ENCODE measurements at places on chromosomes 7 and 10.

DNA sequence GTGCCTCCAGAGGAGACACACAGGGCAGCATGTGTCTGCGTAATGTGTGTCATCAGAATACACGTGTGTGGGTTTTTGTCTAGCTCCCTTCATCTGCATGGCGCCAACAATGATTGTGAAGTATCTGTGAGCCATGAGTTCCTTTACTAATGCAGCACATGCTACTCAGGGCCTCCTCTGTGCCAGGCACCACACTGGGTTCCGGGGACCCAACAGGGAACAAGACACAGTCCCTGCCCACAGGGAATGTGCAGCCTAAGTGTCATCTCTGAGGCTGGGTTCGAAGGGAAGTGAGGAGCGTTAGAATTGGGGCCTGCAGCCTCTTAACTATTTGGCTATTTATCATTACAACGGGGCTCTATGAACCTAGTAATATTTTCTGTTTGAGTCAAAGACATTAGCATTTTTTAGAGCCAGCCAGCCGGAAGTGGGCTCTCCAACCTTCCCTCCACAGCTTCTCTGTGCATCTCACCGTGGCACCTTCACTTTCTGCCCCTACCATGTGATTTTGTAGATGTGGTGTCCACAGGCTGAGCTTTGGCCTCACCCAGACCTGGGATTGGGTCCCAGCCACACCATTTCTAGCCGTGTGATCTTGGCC lies 43.9 kb upstream of the SRGN start:
- DNase-seq, result no peak

DNA sequence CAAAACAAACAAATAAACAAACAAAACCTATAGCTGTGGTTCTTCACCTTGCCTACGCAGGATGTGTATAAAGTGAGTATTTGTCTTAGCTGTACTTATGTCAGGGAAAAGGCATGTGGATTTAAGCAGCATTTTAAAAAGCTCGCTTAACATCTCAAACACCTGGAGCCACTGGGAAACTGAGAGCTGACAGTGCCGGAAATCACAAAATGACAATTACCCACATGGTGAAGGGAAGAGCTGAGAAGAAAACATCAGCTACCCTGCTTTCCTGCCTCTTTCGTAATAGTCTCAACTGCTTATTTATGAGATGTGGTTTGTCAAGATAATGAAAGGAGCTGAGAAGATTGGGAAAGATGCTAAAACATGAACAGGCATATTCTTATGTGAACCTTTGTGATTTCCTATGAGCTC lies 31.1 kb upstream of the MSMB start:
- DNase-seq, result no peak

GRCh38 chr7:81527651-81528050 lies 242.2 kb downstream of the HGF start:
- no peak for DNase-seq

DNA sequence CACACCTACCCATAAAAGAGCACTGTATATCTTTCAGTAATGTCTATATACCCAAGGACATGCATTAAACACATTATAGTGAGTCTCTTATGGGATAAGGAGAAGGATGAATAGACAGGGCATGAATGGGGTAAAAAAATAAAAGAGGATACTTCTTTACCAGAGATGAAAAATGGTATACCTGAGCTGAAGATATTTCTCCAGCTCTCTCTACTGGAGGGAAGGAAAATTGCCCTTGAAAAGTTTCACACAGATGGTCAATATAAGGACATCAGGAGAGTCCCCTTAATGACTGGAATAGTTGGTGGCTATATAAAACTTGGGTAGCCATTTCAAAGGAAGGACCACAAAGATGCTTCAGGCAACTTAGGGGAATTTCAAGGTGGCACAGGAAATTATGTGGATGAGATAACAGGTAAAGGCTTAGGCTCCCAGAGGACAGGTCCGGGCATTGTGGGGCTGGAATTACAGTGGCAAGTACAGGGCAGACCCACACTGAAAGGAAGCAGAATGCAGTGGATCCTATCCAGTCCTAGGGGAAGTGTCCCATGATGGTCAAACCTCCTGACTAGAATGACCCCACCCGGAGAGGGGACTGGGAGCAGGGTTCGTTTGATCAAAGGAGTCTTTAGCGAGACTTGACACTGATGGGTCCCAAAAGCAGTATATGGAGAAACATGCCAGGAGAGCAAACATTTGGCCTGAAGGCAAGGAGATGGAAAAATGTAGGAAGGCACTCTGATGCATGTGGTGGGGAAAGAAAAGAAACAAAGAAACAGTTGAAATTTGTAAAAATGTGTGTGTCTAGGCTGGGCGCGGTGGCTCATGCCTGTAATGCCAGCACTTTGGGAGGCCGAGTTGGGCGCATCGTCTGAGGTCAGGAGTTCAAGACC lies 35.6 kb downstream of the PLAU start:
- no peak for DNase-seq

GRCh38 chr7:134771889-134772288 lies 7.5 kb upstream of the CALD1 start:
- DNase-seq, result no peak

DNA sequence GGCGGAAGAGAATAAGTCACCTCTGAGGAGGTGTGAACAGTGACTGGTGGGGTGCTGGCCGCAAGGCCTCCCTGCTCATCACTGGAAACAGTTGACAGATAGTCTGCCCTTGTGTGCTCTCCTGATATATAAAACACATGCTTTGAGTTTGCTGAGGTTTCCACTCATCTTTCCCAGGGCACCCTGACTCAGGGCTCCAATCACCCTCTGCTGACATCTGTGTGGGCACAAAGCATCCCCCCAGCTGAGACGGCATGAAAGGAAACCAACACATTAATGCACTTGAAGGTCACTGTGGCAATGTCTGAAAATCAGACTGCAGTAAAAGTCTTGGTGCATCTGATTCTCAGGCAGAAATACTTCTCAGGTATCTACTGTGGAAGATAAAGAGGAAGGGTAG lies 49.8 kb downstream of the EPDR1 start:
- DNase-seq, result no peak

DNA sequence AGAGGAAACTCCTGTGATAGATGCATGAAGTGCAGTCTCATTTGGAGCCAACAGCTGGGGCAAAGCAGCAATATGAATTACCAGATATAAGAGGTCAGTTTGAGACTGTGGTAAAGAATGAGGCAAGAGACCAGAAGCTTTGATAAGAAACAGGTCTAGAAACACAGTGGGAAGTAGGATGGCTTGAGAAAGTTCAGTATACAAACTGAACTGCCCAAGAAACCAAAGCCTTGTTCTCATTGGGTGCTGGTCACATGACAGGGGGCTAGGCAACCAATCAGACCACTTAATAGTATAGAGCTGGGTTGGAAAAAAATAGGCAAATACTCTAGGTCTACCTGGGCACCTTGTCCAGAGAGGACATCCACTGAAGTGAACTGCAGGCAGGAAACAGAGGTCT lies 46.2 kb upstream of the PLCE1 start:
- no peak for DNase-seq

GRCh38 chr10:119368991-119369869 lies 161.9 kb downstream of the GRK5 start:
- DNase-seq, result no peak

- DNase-seq, result no peak
These were observed 106.2 kb upstream of the DLX6 start for GRCh38 chr7:96899108-96899507.

DNA sequence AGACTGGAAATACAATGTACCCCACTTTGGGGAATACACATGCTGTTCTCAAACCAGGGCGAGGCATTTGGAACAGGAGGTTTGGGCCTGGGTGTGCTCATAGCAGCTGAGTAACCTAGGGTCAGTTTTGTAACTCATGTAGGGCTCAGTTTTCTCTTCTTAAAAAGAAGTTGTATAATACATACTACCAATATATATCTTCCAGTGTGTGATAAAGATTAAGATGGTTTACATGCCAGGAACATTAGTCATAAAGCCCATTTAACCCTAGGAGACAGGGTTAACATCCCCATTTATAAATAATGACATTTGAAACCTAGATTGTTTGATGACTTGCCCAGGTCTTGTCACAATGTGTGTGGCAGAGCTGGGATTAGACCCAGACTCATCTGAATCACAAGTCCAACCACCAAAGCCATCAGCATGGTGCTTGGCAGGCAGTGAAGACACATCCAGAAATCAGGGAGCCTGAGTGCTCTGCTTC lies 6.0 kb downstream of the AKR1B10 start:
- no peak for DNase-seq

DNA sequence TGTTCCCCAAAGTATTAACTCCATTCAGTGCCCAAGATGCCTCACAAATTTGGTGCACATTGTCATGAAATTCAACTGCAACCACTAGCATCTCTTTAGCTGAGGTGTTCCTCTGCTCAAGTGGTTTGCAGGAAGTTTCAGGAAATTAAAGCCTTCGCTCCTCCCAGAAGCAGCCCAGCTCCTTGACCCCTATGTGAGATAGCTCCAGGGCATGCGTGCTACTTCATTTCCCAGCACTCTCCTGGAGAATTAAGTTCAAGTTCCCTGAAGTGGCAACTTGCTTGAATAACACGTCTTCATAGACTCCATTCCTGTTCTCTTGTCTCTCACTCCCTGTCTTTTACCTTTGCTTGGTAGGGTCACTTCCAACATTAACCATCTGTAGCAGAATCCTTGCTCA lies 750.3 kb downstream of the REEP3 start:
- DNase-seq, result no peak

GRCh38 chr10:114208351-114208750 lies 29.2 kb downstream of the TDRD1 start:
- DNase-seq, result no peak

DNA sequence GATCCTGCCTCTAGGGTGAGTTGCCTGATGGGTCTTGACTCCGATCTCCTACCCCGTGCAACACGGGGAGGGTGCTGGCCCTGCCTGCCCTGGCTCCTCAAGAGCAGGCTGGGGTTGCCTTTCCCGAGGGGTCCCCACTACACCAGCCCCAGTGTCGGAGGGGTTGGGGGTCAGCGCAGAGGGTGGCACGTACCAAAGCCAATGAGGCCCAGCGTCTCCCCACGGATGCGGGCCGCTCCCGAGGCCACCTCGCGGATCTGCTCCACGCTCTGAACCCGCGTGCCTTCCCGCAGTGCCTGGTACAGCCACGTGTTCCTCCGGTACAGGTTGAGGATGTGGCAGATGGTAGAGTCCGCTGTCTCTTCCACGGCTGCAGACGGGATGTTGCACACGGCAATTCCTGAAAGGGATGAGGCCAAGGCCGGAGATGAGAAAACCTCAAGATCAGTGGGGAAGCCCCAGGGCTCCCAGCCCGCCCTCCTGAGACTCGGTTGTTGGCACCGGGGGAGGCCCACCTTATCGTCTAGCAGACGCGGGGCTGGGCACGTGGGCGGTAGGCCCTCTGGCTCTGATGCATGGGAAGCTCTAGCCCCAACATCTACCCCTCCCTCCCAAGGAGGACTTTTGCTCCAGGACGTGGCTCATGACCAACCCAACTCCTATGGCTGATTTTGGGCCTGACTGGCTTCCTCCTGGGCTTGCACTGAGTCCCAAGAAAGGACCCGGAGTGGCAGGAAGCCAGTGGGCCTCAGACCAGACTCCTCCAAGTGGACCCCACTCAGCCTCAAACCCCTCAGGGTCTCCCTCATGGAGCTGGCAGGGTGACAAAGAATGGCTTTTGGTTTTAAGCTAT lies 56.1 kb downstream of the ZRANB1 start:
- no peak for DNase-seq

GRCh38 chr7:134730411-134730829 lies 49.0 kb upstream of the CALD1 start:
- no peak for DNase-seq

GRCh38 chr10:51137756-51138529 lies 63.7 kb downstream of the PRKG1 start:
- no peak for DNase-seq

DNA sequence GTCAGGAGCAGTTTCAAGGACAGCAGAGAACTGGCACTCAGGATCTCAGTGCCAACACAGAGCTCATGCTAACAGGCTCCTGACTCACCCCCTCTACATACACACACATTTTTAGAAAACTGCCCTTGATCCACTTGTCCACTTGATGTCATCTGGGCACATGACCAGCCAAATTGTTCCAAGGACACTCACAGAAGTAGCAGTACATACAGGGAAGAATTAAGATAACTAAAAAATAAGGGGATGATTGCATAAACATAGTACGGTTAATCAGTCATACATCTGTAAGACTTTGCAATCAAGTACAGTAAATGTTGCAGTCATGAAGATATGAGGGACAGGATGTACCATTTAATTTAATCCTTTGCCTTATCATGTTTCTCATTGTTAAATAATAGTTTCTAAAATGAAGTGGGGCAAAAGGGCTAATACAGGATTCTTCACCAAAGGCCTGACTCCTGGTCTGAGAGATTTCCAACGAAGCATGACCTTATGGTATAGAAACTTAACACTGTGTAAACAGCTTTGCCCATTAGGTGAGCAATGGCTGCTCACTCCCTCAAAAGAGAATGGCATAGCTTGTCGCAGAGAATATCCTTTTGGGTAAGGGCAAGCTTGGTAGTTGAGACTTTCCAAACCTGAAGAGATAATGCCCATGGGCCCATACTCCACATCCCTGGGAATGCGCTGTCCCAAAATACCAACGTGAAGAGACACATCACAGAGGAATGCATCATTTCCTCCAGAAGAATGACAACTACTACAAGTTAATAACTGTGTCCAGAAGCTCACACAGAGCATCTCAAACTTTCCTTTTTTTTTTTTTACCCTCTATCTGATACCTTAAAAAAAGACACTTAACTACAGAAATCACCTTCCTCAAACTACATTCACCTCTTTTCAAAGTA lies 94.1 kb downstream of the ARMH3 start:
- no peak for DNase-seq

- no peak for DNase-seq
These were observed 91.7 kb downstream of the SLC39A12 start for GRCh38 chr10:18043148-18044006.

- DNase-seq, result no peak
These were observed 7.7 kb downstream of the LBX1 start for GRCh38 chr10:101221549-101221948.
